ENCODE measurements at places on chromosomes 6 and 20.

DNA sequence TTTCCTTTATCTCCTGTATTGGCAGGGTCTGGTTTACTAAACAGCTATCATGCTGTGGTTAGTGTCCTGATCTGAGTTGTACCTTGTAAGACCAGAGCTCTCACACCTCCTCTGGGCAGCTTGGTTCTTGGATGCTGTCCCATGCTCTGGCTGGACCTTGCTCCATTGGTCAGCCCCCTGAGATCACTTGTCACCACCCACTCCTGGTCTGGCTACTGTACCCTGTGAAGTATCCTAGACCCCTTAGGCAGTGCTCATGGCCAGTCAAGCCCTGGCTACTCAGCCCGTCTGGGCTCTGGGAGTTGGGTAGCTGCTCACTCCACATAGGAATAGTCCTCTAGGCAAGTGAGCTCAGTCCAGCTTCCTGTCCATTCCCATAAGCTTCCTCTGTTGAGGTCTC lies 31.1 kb downstream of the ADGRF4 start:
- no peak for DNase-seq

GRCh38 chr6:26251354-26252076 lies 113.5 kb upstream of the BTN3A2 start:
- DNase-seq, result peak; percentile 86

- DNase-seq, result no peak
Observed at GRCh38 chr20:41512624-41513023, 105.6 kb downstream of the CHD6 start.

DNA sequence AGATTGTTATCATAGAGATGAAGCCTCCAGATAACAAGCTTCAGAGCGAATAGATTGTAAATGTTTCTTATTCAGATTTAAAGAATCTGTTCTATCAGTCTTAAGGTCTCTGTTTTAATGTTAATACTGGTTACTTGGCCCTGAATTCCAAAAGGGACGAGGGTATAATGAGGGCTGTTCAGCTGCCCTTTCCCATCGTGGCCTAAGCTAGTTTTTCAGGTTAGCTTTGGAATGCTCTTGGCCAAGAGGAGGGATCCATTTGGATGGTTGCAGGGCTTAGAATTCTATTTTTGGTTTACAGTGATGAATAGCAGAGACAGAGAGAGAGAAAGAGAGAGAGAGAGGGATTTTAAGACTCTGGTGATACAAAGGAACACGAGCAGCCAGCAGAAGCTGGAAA lies 62.8 kb upstream of the UFL1 start:
- no peak for DNase-seq

DNA sequence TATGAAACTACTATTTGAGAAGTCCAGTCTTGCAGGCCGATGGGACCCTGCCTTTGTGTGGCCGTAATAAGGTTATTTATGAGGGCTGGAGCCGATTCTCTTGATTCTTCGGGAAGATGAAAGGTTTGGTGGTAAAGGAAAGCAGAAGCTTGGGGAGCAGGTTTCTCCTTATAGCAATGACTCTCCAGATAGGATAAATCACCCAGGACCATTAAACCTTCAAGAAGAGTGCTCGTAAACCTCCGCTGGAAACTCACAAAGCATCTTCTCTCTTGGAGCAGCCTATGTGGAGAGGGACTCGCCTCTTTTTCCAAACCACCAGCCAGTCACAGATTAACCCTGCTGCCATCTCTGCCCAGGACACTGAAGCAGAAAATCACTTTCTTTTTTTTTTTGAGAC lies 69.6 kb upstream of the SALL4 start:
- no peak for DNase-seq

DNA sequence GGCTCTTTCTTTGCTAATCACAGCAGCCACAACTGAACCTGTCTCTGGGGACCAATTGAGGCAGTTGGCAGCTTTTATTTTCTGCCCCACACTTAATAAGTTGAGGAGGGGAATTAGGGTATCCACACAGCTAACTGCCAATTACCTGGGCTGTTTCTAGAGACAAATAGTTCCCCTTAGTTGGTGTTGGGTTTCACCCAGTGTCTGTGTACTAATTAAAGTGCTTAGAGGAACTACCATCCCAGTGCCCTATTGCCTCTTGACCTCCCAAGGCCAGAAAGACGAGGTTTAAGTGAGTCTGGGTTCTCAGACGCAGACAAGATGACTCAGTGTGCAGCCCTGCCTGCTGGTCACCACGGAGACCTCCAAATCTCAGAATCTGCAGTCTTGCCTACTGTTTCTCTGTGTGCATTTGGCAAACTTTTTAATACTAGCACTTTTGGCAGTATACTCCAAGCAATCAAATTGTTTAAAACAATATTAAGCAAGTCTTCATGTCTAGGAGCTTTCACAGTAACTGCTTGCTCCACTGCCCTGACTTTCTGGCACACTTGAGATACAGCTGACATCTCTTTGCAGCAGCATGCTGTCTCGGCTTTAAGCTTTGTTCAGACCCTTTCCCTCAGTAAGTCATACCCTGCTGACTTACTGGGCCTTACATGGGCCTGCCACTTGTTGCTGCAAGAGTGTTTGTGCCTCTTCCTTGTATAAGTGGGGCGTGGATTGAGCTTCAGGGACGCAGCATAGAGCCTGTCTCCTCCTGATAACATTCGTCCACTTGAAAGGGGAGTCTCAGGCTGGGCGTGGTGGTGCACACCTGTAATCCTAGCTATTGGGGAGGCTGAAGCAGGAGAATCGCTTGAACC lies 31.9 kb downstream of the STK35 start:
- DNase-seq, result peak; percentile 19
